ENCODE measurements at places on chromosomes 11 and 22.

GRCh38 chr11:75439495-75440120 is 6.6 kb upstream of the KLHL35 start:
- DNase-seq = no peak

- no peak for DNase-seq
These were observed 1.2 kb downstream of the PLA2G3 start for GRCh38 chr22:31139066-31139465.

GRCh38 chr11:30801357-30801756 is 215.2 kb upstream of the MPPED2 start:
- DNase-seq = no peak

DNA sequence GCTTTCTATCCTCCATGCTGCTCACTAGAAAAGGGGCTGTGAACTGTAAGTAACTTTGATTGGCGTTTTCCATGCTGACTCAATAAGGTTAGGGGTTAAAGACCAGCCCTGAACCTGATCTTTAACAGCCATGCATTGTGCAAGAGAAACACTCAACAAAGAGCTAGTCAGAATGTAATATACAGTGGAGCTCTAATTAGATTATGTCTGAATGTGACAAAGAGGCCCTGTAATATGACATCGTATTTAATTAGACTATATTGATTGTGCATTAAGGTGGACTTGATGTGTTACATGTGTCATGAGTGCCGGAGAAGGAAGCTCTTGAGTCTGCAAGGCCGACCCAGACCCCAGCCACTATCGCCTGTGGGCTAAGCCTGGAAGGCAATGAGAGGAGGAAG is 70.5 kb downstream of the PKNOX2 start:
- DNase-seq = no peak

- no peak for DNase-seq
These were observed 11.8 kb upstream of the TBCEL start for GRCh38 chr11:121012091-121012490.

- no peak for DNase-seq
These were observed 5.7 kb downstream of the UPK3A start for GRCh38 chr22:45290410-45290936.

GRCh38 chr22:17695986-17696385 is 57.4 kb downstream of the BCL2L13 start:
- DNase-seq = no peak

DNA sequence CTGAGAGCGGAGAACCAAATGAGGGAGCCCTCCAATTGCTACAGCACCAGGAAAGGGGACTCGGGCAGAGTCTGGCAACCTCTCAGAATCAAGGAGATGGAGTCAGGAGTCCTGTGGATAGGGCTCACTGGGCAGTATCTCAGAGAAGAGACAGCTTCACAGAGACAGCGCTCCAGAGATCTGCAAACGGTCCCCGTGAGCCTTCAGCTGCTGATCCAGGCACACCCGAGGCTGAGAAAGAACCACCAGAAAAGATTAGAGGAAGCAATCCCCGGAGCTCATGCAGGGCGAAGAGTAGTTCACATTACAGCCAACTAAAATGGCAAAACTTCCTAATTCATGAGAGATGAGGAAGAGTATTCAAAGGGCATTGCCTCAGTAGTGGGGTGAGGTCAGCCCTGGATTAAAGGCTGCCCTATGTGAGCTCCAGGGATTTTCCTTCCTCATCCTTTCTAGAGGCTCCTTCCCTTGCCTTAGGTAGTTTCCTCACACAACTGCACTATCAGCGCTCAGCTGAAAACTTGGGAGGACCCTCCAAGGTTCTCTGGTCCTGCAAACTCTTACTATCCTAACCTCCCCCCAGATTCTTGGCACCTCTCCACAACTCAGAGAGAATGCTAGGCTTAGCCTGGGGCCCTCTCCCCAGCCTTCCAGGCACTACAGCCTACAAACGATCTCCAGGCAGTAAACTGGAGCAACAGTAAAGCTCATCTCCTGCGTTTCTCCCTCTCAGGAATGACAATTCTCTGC is 23.7 kb downstream of the SCN4B start:
- DNase-seq = no peak

- peak; percentile 60 for DNase-seq
These were observed 28.8 kb upstream of the MOB2 start for GRCh38 chr11:1515082-1516060.

DNA sequence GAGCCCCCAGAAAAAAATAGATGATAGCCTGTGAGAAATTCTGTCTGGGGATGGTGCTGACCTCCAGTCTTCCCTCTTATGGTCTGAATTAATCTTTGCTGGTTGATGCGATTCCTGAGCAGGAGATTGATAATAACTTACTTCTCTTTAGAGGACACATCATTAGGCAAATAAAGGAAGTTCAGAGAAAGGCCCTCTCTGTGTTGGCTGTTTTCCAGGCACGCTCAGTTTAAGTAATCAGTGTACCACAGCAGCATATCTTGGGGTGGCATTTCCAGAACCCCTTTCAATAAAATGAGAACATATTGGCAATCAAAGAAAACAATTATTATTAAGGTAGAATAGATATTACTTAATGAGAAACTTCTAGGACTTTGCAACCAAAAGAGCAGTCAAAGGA is 1129.3 kb upstream of the RAG2 start:
- no peak for DNase-seq

DNA sequence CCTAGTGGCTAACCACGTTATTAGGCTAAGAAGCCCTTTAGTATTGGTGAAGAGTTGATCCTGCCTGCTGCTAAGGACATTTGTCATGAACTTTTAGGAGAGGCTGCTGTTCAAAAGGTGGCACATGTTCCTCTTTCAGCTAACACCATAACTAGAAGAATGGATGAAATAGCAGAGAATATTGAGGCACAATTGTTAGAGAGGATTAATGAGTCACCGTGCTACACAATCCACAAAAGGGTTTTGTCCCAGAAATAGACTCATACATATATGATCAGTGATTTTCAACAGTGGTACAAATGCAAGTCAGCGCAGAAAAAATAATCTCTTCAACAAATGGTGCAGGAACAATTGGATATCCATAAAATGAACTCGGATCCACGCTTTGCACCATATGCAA is 7.0 kb upstream of the MSANTD2 start:
- no peak for DNase-seq

DNA sequence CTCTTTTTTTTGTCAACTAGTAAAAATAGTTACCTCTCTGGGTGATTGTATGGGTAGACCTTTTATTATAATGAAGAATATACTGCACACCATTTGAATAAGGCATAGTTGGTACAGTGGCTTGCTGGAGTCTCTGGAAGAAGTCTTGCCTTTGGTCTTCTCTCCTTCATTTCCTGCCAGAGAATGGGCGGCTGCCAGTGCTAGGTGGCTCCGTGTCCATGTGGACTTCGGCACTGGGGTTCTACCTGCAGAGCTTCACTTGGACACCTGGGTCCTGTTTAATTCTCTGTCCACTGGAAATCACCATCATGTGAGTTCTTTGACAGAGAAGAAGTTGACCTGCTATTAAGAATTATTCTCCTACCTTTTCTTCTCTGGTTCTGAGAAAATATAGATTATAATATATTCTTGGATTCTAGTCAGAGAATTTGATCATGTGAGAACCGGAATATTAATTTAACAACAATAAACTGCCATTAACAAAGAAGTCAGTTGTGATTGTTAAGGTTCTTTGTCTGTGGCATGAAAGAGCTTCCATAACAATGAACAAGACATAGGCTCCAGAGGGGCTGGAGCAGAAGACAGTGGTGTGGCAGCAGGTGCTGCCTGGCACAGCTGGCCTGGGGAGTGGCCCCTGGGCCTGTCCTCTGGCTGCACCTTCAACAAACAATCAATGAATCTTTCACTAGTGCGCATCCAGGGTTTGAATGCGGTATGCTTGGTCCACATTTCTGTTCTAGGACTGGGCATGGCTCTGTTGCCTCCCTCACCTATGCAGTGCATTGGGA is 77.5 kb downstream of the PPFIBP2 start:
- no peak for DNase-seq

DNA sequence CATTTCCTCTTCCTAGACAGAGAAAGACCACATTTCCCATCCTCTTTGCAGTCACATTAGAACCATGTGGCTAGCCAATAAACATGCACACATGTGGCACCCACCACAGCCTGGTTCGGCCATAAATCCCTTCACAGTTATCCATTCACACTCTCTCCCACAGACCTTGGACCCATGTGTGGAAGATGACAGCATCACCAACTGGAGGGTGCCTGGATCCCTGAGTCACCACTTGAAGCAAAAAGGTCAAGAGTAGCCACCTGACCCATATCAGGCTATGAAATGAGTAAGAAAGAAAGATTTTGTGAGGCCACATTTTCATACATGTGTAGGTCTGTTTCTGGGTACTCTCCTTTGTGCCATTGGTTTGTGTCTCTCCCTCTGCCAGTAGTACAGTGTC is 9.0 kb upstream of the TMEM121B start:
- no peak for DNase-seq
